ENCODE measurements at places on chromosomes 4 and X.

DNA sequence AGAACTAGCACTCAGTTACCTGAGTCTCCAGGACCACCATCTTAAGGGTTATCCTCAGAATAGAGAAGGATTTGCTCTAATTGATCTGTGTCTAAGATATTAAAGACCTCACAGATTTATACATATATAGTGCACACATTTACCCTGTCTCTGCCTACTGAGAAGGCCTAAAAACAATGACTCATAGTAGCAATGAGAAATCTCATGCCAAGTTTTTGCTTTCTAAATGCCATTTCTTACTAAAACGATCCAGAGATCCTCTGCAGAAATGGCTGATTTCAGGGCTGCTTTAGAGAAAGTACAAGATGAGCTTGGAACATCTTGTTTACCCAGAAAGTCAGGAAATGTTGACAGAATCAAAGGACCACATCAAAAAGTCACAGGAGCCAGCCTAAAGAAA is 79.1 kb upstream of the INPP4B start:
- no peak for DNase-seq

GRCh38 chr4:73922766-73923630 is 53.8 kb downstream of the CXCL1 start:
- no peak for DNase-seq

DNA sequence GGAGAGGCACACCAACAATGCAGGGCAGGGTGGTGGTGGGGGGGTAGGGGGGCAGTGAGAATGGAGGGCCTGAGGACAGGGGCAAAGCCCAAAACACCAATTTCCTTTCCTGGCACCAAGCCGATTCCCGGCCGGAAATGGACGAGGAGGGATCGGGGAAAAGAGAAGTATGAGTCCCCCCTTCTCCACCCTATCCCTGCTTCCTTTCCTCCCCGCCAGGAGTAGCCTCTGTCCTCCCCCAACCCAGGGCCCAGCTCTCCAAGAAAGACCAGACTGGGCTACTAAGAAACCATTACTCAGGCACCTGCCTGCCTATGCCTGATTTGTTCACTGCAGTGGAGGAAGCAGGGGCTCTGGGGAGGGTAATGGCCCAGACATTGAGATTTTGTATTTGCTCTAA is 402 bp downstream of the CCDC120 start:
- no peak for DNase-seq

- DNase-seq, result no peak
Measured at GRCh38 chrX:24285082-24285481, 28.8 kb downstream of the SUPT20HL2 start.

DNA sequence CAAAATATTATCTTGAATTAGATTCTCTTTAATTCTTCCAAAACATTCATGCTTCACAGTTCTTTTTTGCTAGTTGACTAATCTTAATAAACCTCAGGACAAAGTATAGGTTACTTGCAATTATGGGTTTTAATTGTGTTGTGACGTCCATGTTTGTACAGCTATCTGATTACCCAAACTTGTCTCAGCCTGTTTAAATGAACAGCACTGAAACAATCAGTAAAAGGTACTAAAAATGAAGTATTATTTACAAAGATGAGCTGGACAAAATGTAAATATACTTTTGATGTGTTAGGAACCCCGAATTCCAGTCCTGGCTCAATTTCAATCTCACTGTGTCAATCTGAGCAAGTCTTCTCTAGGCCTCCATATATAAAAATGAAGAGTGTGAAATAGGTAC is 57.4 kb upstream of the SLC6A14 start:
- no peak for DNase-seq

- no peak for DNase-seq
Measured at GRCh38 chr4:36553453-36553852, 272.0 kb downstream of the DTHD1 start.

GRCh38 chr4:88725986-88726385 is 28.4 kb upstream of the NAP1L5 start:
- DNase-seq, result no peak

- DNase-seq, result no peak
Measured at GRCh38 chrX:67749536-67749935, 205.7 kb downstream of the AR start.

- no peak for DNase-seq
Measured at GRCh38 chr4:138393886-138394610, 151.9 kb upstream of the SLC7A11 start.

DNA sequence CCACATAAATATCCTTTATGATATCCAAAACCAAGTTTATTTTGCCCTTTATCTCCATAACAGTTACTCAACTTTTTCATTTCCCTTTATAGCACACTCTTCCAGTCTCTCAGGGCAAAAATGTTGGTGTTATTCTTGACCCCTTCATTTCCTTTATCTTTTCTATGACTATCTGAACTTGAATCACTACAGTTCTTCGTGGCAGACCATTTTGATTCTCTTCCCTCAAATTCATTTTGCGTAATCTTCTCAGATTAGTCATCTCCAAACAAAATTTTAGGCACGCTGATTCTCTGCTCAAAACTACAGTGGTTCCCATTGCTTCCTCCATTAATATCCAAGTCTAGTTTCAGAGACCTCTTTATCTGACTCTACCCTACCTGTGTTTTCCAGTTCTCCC is 26.1 kb downstream of the RUFY3 start:
- DNase-seq, result no peak

DNA sequence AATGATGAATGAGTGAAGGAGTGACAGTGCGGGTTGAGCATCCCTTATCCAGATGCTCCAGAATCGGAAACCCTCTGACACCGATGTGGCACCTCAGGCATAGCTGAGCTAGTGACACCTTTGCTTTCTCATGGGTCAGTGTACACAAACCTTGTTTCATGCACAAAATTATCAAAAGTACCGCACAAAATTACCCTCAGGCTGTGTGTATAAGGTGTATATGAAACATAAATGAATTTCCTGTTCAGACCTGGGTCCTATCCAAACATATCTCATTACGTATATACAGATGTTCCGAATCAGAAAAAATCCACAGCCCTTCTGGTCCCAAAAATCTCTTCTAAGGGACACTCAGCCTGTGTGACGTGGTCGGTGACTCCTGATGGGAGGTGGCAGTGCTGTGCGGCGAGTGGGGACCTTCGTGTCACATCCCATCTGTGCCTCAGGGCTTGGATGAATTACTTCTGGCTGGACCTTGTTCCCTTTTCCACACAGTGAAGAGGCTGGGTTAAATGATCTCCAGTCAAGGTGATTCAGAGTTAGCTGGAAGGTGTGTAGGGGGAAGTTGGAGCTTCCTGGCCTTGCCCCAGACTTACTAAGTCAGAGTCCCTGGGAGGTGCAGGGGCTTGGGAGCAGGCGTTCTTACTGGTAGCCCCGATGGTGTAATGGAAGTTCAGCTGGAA is 18.8 kb downstream of the RGS12 start:
- no peak for DNase-seq

- DNase-seq, result no peak
Measured at GRCh38 chr4:156505341-156505955, 466.2 kb downstream of the PDGFC start.

GRCh38 chr4:101238706-101239105 is 108.6 kb downstream of the PPP3CA start:
- DNase-seq, result no peak

DNA sequence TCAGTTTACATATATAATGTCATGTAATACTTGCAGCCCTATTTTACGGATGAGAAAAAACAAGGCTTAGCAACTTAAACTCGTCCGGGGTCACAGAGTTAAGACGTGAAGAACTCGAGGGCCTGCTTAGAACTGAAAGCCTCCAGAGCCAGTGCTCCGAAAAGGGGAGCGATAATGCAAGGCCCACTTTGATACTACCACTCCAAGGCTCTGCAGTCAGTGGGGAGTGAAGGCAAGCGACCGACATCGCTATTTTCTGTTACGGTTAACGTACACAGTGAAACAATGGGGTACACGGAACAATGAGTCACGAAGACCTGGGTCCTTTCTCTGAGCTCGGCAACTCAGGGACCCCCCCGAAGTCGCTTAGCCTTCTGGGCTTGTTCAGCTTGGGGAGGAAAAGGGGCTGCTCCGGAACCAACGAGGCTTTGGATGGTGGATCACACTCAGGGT is 965 bp downstream of the PPA2 start:
- no peak for DNase-seq

- DNase-seq, result no peak
Measured at GRCh38 chrX:136032370-136032769, 47.1 kb downstream of the SLC9A6 start.

GRCh38 chr4:102326951-102327350 is 18.3 kb downstream of the SLC39A8 start:
- no peak for DNase-seq

DNA sequence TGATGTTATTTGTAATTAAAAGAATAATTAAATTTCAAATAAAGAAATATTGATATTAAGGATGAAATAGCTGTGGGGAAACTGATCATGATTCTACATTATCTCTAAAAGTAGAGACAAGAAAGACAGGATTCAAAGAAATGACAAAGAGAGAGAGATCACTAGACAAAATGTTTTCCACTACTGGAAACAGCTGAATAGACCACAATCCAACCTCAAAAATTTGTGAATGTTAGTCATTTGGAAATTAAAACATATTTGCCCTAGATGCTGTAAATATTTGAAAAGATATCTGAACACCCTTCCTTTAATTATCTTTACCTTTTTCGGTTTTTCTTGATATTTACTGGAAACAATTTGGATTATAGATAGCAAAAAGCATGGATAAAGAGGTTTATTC is 414.9 kb downstream of the CENPC start:
- DNase-seq, result no peak

DNA sequence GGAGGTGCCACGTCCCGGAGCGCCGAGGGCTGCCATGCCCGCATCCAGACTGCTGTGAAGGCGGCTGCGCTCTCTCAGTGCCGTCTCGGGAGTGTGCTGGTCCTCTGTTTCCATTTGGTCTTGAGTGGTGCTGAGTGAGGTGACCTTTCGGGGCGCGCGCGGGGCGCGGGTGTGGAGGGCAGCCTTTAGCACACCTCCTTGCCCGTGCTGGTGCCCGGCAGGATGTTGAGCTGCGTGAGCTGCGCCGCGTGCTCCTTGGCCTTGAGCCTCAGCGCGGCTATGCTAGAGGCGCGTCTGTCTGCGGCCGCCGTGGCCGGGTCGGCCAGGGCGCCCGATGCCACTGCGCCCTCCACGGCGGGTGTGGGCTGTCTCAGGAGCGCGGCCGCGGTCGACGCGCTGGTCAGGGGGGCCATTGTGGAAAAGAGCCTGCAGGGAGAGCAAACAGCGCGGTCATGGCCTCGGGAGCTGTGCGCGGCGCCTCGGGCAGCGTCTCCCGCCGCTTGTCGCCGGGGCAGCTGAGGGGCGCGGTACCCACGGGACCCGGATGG is 11.2 kb downstream of the ARX start:
- no peak for DNase-seq

- no peak for DNase-seq
Measured at GRCh38 chr4:108884596-108884995, 121.7 kb upstream of the ETNPPL start.

DNA sequence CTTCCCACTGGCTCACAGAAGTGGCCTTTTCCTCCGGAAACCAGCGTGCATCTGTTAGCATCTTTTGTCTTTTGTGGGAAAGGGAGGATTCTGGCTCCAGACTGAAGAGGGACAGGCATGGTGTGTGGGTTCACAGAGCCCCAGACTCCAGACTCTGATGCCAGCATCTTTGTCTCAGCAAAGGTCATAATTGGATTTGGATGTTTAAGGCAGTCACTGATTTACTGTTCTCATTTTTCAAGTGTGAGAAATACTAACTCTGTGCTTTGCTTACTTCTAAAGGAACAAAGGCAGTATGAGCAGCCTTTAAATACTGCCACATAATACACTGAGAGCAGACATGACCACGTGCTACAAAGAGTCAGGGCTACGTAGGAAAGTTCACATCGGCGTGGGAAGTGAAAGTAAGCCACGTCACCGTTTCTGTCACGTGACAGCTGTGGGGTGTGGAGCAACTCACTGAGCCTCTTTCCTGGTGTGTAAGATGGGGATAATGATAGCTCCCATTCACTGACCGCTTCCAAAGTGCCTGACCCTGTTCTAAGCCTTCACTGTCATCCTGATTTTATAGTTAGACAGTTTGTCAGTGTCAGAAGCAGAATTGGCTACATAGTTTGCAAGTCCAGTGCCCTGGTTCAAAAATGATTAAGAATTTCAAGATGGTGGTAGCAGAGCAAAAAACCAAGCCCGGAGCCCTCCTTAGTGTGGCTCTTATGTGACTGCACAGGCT is 24.8 kb upstream of the TMSB4X start:
- peak; percentile 72 for DNase-seq

GRCh38 chrX:153780678-153781427 is at the start of gene SRPK3:
Gene SRPK3 (plus strand): TSS chrX:153781041. CDS start chrX:153781087, 46 bp downstream.
- DNase-seq, result no peak

- DNase-seq, result no peak
Measured at GRCh38 chrX:105744946-105745345, 77.4 kb upstream of the NRK start.

DNA sequence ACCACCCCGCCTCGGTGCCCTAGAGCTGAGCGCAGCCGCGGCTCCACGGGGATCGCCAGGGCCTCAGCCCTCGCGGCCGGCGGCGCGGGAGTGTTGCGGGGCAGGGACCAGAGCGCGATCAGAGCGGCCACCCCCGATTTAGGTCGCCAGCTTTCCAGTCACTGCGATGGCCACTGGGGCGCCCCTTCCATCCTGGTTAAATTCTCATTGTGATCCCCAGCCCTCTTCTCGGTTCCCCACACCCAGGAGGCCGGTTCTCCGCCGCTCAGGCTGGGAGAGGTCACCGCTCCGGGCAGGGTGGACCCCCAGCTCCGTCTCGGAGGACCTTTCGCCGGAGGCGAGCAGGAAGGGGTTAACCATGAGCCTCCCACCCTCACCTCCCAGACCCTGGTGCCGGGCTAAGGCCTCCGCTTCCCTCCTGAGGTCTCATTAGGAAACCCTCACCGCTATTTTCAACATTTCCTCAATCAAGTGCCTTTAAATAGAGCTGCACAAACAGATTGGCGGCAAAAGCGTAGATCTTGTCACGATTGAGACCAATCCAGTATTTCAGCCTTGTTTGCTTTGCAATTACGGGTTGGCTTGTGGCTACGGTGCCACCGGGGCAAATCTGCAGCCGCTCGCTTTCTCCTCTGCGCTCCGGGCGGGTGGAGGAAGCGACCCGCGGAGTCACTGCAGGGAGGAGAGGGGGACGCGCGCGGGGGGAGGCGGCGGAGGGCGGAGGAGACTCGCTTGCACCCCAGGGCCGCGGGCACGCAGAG is 8.3 kb upstream of the HAND2 start:
- peak; percentile 38 for DNase-seq

DNA sequence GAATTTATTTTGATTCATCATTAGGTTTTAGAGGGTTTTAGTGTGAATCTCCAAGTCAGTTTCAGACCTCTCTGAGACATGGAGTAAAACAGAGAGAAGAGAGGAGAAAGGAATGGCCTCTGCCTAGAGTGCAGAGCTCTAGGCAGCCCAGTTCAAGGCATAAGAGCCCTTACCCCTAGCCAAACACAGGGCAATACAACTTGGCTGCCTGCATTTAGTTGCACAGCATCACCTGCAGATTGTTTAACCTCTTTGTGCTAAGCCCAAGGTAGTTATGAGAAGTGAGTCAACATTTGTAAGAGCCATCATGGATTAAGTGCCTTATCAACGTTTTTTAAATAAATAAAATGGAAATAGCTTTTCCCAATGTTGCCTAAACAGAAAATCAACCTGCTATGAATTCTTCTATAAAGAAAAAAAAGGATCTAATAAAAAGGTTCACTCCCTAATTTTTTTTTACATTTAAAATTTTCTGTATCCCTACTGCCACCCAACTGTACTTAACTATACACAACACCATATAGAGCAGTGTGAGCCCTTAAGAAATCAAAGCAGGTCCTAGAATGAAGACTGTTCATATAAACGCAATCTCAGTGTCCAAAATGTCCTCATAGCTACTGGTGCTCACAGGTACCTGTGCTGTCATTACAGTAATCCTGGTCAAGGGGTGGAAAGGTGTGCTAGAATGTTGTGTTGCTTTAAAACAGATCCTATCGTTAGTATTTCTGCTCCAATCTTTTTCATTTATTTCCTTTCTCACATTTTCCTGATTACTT is 36.0 kb downstream of the PF4 start:
- DNase-seq, result no peak

All from NCI-H2227 treated with DMSO at 0.1 percent for 48 hours (cell line).